ENCODE measurements at places on chromosomes 3 and 15.

GRCh38 chr15:60128710-60129109, 124.6 kb downstream of the FOXB1 start:
- no peak for DNase-seq

- DNase-seq = no peak
Measured at GRCh38 chr3:63624941-63625560, 27.4 kb upstream of the SNTN start.

DNA sequence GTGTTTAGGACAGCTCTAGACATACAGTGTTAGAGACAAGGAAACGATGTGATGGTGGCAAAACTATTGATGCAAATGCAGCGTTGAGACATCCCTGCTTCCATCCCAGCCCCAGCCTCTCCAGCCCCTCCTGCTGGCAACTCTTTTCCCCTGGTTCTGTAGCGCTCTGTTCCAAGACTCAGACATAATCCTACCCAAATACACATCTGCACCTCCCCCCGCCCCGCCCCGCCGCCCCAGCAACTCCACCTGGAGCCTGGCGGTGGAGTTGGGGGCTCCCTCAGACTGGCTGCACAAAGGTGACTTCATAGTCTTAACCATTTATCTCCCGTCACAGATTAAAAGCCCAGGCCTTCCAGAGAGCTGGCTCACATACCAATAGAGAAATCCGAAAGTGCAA, 7.2 kb upstream of the SEC22A start:
- no peak for DNase-seq

DNA sequence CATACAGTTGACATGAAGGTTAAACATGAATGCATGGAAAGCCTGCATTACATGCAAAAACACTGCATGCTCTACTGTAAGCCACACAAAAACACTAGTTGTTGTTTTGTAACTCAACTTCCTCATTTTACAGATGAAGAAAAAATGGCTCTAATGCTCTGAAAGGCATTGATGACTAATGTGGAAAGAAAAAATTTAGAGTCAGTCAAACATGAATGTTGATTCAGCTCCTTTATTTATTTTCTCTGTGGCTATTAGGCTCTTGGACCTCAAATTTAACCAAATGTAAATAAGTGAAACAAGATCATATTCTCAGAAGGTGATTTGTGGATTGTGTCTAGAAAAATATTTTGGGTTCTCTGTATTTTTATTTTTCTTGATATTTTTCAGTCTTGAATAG, 336.7 kb upstream of the ZNF717 start:
- DNase-seq = no peak

DNA sequence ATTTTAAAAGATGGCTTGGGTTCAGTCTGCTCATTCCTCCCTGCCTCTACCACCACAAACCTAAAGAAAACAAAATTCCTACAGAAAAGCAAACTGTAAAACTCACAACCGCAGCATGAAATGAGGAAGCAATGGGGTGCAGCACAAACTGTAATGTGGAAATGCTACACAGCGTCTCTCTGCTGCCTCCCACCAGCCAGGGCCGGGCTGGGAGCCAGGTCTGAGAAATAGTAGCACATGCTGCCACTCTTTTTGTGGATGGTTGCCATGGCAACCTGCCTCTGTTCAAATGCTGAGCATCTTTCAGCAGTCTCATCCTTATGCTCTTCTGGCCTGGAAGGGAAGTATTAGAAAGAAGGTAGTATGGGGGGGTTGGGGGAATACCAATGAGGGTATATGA, 55.4 kb downstream of the EOMES start:
- DNase-seq = peak; percentile 16

GRCh38 chr3:41202834-41203345, 3.6 kb downstream of the CTNNB1 start:
- no peak for DNase-seq

GRCh38 chr3:52153389-52154096, 680 bp downstream of the POC1A start:
- no peak for DNase-seq

DNA sequence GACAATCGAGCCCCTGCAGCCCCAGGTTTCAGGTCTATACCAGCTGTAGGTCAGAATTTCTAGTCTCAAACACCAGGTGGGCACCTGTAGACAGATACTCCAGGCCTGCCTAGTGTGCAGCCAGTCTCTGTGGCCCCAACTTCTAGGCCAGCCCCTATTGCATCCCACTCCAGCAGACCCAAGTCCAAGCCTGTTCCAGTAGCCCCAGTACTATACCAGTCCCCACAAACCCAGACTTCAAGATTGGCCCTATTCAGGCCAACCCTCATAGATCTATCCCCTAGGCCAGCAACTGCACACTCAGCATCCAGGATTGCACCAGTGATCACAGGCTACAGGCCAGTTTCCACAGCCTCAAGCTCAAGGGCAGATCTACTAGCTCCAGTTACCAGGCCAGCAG, 344.0 kb downstream of the PYDC2 start:
- DNase-seq = no peak

GRCh38 chr15:100571592-100572167, 30.3 kb downstream of the LINS1 start:
- no peak for DNase-seq

DNA sequence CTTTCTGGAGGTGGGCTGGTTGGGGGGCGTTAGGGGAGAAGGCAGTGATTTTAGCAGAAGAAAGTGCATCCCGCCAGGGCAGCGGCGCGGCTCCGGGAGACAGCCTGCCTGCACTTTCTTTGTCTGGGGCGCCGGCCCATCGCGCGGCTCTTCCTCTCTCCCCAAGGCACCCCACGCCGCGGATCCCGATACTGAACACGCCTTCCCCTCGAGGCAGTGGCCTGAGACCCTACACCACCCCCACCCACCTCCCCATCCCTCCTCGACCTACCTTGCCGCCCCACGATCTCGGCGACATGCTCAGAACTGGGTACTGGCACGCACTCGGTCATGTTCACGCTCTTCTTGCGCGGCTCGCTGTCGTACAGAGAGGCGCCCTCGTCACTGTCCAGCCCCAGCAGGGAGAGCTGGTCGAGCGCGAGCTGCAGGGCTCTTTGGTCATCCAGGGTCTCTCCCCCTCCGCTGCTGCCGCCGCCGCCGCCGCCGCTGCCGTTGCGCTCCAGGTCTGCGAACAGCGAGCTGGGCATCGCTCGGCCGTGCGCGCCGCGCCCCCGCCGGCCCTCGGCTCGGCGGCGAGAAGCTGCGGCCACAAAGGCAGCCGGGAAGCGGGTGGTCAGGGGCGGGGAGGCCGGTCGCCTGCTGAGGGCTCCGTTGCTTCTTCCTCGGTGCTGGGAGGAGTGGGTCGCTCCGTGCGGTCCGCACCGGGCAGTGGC, 483 bp downstream of the MEX3B start:
- DNase-seq = no peak

GRCh38 chr3:190118438-190118837, 2.3 kb downstream of the P3H2 start:
- no peak for DNase-seq

GRCh38 chr3:13623101-13623654, 74.3 kb downstream of the FBLN2 start:
- no peak for DNase-seq

DNA sequence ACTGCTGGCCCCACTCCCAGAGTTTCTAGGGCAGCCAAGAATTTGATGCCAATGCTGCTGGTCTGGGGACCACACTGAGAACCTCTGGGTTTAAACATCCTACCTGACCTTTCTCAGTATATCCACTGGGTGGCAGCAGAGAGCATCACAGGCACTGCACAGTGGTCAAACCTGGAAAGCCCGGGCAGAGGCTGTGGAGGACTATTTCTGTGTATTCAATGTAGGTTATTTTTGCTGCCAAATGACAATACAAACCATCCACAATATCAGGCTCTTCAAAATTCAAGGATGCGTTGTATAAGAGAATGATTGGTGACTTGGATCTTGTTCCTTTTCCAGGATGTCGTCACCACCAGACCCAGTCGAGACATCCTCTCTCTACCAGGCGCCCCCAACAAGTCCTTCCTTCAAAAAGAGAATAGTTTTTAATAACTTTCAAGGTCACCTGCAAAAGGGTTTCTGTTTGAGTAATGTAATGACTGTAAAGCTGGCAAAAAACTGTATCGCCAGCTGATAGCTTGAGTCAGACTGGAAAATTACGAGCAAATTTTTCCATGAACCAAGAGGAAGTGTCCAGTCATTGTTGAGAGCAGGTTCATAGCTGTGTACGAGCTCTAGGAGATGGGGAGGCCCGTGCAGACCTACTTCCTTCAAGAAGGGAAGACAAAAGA, 30.5 kb upstream of the MYZAP start:
- DNase-seq = peak; percentile 16

DNA sequence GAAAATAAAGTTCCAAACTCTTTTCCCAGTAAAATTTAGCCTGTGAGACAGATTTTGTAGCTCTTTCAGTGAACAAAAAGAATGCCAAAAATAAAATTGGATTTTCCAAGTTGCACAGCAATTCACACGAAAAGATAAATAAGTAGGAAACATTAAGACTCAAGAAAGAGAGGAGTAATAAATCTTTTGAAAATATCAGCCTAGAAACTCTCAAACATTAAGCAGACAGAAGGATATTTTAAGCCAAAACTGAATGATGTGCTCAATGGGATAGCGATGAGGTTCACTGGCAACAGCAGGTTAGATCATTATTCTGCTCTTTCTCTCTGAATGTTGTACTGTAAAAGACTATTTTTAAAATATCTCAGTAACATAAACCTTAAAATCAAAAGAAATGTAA, 115.0 kb downstream of the STAG1 start:
- DNase-seq = no peak

- no peak for DNase-seq
Measured at GRCh38 chr3:177781686-177782161, 584.4 kb upstream of the TBL1XR1 start.

- DNase-seq = no peak
Measured at GRCh38 chr3:17157713-17158112, 273.0 kb downstream of the PLCL2 start.

GRCh38 chr3:40494698-40495097, 11.1 kb upstream of the ZNF620 start:
- DNase-seq = no peak

DNA sequence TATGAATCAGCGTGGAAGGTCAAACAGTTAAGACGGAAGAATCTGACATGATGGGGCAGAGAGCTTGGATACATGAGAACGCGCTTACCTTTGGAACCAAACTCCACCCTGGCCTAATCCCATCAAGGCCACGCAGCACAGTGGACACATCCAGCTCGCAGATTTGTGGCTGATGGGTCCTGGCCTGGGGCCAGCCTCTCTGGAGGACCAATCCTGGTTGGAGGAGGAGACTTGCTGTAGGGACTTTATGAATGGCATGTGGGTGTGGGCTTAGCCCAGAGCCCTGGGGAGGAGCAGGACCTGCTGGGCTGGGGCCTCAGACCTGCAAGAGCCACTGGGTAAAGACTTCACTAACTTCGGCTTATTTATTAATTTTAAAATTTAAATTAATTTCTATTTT, 73.4 kb upstream of the ANKRD34C start:
- DNase-seq = no peak

DNA sequence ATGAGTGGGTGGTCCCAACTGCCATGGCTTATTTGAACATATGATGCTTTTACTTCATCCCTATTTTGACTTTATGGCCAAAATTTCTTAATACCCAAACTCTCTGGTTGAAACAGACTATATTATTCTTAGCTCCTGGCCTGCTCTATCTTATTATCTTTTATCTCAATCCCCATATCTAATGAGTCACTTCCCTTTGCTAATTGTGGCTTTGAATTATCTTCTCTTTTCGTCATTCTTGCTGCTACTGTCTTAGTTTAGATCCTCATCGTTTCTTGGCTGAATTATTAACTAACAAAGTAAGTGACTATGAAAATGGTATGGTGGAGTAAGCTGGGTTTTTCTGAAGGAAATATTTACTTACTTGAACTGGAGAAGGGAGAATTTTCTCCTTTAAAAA, 28.2 kb upstream of the DNAJC19 start:
- DNase-seq = no peak

DNA sequence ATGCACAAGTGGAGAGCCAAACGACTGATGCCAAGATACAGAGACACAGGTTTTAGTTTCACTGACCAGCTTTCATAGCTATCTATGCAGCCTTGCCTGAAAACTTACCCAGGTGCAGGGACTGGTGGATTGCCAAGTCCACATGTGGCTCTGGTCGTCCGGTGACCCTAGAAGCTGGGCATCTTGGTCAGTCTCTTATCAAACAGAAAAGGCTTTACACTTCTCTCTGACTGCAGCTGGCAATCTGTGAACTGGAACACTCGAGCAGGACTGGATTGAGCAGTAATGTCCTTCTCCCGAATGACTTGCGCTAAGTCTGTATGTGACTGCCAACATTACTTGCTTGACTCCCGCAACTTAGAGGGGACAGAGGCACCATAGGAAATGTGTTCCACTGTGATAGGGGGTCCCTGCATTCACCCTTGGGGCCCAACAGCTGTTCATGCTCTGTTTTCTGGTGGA, 63.0 kb upstream of the SIAH2 start:
- DNase-seq = no peak

DNA sequence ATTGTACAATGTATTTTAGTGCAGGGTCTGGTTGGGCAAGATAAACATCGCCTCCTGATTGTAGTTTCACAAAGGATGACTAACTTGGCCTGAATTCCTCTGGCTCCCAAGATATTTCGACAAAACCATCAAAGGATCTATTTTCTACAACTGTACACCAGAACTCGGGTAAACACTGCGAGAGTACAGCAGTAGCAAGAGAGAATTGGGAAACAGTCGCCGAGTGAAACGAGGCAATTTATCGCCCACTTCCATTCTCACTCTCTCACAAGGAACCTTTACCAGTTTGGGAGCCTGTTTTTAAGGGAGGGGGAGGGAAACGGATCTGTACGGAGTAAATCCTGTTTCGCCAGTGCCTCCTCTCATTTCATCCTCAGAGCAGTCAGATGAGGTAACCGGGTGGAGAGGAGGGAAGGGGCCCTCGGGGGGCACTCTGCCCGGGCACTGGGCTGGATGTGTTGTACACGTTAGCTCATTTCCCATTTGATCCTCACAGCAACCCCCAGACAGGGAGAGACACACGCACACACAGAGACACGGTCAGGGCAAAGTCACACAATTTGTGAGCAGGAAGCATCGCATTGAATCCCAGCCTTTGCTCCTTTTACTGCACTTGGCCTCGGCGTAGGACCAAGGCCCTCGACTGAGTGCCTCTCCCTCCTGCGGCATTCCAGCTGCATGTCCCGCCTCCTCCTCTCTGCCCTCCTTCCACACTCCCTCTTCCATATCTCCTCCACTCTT, 120.1 kb downstream of the LIPC start:
- no peak for DNase-seq

DNA sequence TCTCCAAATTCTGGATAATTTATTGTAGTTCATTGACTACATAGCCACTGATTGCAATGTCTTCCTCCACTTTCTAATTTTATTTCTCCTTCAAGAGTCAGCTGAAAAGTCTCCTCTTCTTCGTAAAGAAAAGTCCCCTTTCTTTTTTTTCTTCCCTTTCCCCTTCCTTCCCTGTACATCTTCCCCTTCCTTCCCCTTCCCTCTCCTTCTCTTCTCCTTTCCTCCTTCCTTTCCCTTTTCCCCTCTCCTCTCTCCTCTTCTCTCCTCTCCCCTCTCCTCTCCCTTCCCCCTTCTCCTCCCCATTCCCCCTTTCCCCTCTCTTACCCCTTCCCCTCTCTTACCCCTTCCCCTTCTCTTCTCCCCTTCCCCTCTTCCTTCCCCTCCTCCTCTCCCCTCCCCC, 8.8 kb upstream of the MGA start:
- DNase-seq = no peak

All from esophagus squamous epithelium (tissue), 5 donors.